Nephron progenitor cell (in vitro differentiated cells): ENCODE measurements at places on chromosomes 2 and 18.

GRCh38 chr2:233098618-233099017, 38.5 kb downstream of the INPP5D start:
- DNase-seq, result peak; percentile 34

DNA sequence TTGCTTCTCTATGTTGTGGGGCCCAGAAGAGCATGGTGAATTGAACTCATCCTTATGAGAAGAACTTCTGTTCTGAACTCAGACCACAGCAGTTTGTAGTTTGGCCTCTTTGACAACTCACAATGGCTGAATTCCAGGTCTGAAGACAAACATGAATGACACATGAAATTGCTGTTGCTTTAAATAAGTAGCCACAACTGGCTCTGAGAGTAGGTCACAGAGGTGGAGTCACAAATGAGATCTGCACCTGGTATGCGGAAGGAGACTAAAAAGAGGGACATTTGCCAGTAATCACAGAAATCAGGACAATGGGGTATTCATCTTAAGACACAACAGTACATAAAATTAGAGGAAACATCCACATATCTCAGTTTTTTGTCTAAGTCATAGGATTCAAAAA, 290.3 kb upstream of the MMADHC start:
- DNase-seq, result no peak

GRCh38 chr2:176413786-176414185, 144.5 kb downstream of the MTX2 start:
- no peak for DNase-seq

DNA sequence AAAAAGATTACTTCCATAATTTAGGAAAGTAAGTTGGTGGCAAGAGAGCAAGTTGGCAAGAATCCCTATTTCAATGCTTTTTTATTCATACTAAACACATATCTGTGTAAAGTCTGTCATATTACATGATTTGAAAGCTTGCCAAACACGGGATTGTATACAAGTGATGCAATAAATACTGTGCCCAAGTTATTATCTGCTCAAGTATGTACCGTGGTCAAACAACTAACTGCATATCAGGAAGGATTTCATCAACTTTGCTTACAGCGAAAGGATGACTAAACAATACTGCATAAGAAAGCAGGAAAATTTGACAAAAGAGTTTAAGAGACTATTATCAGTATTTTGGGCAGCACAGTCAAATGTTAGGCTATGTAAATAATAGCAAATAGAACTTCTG, 69.6 kb upstream of the SCN1A start:
- no peak for DNase-seq

DNA sequence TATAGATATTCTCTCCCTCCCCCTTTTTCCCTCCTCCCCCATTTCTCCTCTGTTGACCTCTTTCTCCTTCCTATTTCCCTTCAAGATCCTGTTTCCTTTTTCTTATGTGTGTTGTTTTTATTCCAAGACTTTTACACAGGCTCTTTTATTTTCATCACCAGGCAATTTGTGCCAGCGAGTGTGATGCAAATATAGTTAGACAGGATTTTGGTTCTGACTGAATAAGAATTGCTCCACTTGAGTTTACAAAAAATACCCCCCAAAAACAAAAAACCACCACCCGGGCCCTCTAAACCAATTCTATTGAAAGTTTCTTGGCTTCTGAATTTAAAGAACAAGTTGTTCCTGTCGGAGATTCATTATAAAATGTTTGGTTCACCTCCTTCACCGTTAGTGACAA, 50.9 kb upstream of the MAPK4 start:
- no peak for DNase-seq
